Ascending aorta (tissue), 2 donors: ENCODE measurements at places on chromosomes 11 and 22. TPM values are rescaled to one million over a fixed set of nuclear protein-coding genes. Genes with fewer than 3 reads are reported as not detected.

RBMXL2 gene
- total RNA-seq, result not detected

GRCh38 chr11:87645626-87646025 is 529.6 kb downstream of the RAB38 start:
- no peak for DNase-seq

DNA sequence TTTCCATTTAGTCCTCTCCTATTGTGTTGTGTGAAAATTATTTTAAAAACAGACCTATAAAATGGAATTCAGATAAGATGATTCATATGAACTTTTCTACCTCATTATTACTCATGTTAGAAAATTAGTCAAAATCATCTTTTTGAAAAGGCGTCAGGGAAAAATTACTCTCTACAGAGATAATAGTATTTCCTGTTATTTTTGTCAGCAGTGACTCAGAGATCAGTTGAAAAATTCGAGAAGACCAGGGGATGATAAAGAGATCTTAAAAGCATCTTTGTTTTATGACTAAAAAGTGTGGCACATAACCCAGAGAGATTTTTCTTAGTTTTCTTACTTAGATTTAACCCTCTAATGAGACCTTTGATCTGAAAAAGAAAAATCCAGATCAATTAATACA is 157.9 kb upstream of the CARD18 start:
- DNase-seq, result no peak

SLC25A17 gene
- total RNA-seq, result 62.1 TPM

- no peak for DNase-seq
Measured at GRCh38 chr11:2268729-2269600, 1.4 kb downstream of the ASCL2 start.

PACS1 gene
- total RNA-seq, result 138 TPM

- DNase-seq, result no peak
Measured at GRCh38 chr22:22933807-22934542, 46.4 kb downstream of the IGLL5 start.

GRCh38 chr22:50665738-50666137 is 6.9 kb upstream of the SHANK3 start:
- DNase-seq, result no peak

DNA sequence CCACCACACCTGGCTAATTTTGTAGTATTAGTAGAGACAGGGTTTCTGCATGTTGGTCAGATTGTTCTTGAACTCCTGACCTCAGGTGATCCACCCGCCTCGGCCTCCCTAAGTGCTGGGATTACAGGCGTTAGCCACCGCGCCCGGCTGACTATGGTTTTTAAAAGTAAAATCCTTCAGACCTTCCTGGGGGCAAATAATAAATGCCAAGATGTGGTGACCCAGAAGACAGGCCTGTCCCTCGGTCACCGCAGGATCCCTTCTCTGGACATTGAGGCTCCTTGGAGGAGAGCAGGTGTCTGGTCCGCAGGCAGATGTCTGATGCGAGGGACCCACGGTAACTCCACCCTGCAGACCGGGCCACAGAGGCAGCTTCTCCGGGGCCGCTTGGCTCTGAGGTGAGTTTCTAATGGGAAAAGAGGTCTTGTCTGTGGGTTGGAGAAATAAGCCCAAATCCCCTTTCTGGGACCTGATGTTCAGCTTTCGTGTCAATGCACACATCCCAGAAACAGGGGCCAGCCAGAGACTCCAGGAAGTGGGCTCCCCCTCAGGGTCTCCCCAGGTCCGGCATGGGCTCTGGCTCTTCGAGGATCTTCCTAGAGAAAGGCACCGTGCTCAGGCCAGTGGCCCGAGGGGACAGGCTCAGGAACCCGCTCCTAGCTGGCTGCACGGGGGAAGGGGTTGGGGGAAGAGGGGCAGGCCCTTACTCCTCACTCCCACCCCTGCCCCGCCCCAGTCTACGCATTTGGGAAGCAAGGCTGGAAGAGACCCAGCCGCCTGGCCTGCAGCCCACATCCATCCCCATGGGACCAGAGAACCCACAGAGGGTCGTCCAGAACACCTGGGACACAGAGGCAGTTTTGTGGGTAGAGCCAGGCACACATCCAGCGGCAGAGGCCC is 100.6 kb downstream of the WNT7B start:
- peak; percentile 44 for DNase-seq

- no peak for DNase-seq
Measured at GRCh38 chr11:43746670-43747069, 66.1 kb downstream of the HSD17B12 start.

DNA sequence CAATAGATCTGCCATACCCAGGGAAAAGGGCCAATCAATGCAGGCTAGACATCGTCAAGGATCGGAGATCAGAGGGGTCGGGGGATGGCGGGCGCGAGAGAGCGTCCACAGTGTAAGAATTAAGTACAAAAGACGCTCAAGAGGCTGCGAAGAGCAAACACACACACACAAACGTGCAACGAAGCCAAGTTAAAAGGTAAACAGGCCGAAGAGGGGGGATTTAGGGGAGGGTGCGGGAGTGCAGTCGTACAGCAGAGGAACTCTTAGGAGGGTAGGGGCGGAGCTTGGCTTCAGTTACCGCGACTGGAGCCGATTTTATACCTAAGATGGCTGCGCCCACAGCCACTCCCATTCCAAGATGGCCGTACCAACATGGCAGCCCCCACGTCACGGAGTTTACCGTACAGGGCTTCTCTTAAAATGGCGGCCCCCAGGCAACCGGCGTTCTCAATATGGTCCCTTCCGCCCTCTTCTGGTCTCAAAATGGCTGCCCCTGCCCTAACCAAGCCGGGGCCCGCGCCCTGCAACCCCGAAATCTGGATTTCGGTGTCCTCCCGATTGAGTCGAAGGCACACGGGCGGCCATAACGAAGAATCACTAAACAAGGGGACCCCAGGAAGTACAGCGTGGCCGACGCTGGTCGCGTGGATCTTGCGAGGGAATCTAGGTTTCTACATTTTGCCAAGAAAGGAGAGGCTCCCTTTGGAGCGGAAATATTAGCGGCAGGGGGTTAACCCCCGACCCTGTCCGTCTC is 1.9 kb downstream of the GNG3 start:
- DNase-seq, result peak; percentile 96

YPEL1 gene
- total RNA-seq, result 1.1 TPM

DNA sequence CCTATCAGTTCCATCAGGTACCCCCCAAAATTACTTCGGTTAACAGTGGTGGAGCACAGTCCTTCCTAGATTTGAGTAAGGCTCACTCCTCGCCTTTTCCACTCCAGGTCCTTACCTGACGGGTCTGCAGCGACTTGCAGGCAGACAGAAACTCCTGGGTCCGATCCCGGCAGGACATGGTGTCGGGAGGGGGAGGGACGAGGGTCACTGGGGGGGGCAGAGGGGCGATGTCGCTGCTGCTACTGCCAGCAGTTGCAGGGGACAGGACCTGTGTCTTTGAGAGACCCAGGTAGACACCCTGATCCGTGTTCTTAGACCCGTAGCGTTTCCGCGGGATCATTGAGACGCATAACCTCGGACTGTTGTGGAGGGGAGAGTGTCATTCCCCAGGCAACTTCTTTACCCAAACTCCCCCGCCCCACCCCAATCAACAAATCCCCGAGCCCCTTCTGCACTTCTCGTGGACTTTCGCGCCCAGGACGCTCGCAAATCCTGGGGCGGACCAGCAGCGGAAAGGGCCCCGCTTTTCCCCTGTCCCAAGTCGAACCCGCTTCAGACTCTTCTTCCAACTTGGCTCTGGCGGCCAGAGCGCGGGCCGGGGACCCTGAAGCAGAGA is 839 bp downstream of the STX5 start:
- no peak for DNase-seq

- no peak for DNase-seq
Measured at GRCh38 chr11:65817312-65817834, 16.4 kb upstream of the SNX32 start.

ZC3H12C gene
- 6.3 TPM for total RNA-seq

- DNase-seq, result no peak
Measured at GRCh38 chr11:66720899-66721470, 8.0 kb downstream of the SPTBN2 start.

GRCh38 chr11:68525930-68526329 is 65.4 kb downstream of the PPP6R3 start:
- DNase-seq, result no peak

- DNase-seq, result no peak
Measured at GRCh38 chr11:11178671-11179638, 174.1 kb downstream of the CSNK2A3 start.

DNA sequence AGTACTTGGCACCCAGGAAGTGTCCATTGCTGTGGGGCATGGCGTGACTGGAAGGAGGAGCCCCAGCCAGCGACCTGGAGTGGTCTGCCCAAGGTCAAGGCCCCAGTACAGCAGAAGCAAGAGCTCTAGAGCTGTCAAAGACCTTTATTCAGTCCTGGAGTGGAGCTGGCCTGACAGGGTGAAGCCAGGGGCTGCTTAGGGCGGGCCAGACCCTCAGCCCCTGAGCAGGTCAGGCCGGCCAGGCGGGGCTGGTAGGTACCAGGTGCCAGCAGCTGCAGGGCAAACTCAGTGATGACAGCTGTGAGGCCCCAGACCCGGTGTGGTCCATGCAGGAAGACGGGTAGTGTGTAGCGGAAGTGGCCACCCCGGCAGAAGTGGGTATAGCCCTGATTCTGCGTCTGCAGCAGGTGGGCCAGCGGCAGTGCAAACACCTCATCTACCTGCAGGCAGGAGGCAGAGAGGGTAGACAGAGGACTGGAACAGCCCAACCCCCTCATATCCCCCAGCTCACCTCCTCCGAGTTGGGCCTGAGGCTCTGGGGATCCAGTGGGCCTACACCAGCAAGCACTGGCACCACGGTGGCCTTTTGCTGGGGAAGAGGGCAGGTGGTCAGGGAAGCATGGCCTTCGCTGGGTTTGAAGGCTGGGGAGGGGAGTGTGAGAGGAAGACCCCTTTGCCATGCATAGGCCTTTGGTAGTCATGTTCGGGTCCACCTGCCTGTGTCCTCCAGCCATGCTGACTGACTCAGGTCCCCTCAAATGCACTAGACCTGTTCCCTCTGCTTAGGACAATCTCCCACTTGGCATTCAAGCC is 1.7 kb downstream of the NUDT8 start:
- DNase-seq, result no peak

- peak; percentile 97 for DNase-seq
Measured at GRCh38 chr22:38872172-38872830, at the start of gene CBX6. Gene CBX6, minus strand, starts transcription at chr22:38872216. Its CDS starts 26 bp downstream, at chr22:38872190.

- no peak for DNase-seq
Measured at GRCh38 chr11:123111465-123111864, 49.5 kb upstream of the HSPA8 start.
